ENCODE measurements at places on chromosomes 5 and 9. TPM values are rescaled to one million over a fixed set of nuclear protein-coding genes. Genes with fewer than 3 reads are reported as not detected.

DNA sequence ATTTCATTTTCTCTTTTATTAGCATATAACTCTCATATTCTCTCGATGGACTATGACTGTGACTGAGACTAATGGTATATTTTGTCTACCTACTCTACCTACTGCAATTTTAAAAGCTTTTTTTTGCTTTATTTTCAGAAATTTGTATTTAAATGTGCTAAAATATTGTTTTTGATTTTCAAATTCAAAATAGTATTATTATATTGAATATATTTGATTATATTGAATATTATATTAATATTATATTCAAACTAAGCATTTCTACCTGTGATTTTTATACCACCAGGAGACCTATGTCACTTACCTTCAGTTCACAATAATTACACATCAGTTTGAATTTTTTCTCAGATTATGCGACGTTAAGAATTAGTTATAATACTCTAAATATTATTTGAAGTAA lies 700.5 kb upstream of the RGMB start:
- H3K27ac ChIP-seq, result no peak overlapping the region
- DNase-seq, result no peak
- no peaks in the 10 kb centered on the region for H3K4me1 ChIP-seq
- no peak overlapping the region for H3K4me3 ChIP-seq

GRCh38 chr5:122164831-122165558 lies 35.6 kb downstream of the ZNF474 start:
- H3K4me3 ChIP-seq, result no peak overlapping the region
- H3K27ac ChIP-seq, result peak overlapping the region; percentile 6
- DNase-seq, result no peak
- H3K27me3 ChIP-seq, result no peaks in the 10 kb centered on the region
- H3K36me3 ChIP-seq, result no peaks in the 10 kb centered on the region

VDAC1 gene
- polyA plus RNA-seq, result 309 TPM

NHP2 gene
- polyA plus RNA-seq, result 82.1 TPM

GRCh38 chr9:36893184-36893583 lies 140.9 kb downstream of the PAX5 start:
- no peaks in the 10 kb centered on the region for H3K4me1 ChIP-seq
- H3K27ac ChIP-seq, result no peak overlapping the region
- no peaks in the 10 kb centered on the region for H3K36me3 ChIP-seq
- no peaks in the 10 kb centered on the region for H3K27me3 ChIP-seq
- DNase-seq, result no peak

All from small intestine (tissue), 16 donors.